ENCODE measurements at places on chromosomes 11 and 22. TPM values are rescaled to one million over a fixed set of nuclear protein-coding genes. Genes with fewer than 3 reads are reported as not detected.

Gene OR52I1
- 0.10 TPM for polyA plus RNA-seq

- DNase-seq, result no peak
Measured at GRCh38 chr11:34905666-34906065, 10.5 kb downstream of the APIP start.

- no peak for DNase-seq
Measured at GRCh38 chr22:43237280-43237679, 50.3 kb upstream of the TTLL12 start.

Gene ST14
- 22.3 TPM for polyA plus RNA-seq

GRCh38 chr11:122523846-122524805, 131.4 kb upstream of the UBASH3B start:
- DNase-seq, result peak; percentile 33

GRCh38 chr11:116294630-116295029, 478.2 kb downstream of the BUD13 start:
- DNase-seq, result no peak

DNA sequence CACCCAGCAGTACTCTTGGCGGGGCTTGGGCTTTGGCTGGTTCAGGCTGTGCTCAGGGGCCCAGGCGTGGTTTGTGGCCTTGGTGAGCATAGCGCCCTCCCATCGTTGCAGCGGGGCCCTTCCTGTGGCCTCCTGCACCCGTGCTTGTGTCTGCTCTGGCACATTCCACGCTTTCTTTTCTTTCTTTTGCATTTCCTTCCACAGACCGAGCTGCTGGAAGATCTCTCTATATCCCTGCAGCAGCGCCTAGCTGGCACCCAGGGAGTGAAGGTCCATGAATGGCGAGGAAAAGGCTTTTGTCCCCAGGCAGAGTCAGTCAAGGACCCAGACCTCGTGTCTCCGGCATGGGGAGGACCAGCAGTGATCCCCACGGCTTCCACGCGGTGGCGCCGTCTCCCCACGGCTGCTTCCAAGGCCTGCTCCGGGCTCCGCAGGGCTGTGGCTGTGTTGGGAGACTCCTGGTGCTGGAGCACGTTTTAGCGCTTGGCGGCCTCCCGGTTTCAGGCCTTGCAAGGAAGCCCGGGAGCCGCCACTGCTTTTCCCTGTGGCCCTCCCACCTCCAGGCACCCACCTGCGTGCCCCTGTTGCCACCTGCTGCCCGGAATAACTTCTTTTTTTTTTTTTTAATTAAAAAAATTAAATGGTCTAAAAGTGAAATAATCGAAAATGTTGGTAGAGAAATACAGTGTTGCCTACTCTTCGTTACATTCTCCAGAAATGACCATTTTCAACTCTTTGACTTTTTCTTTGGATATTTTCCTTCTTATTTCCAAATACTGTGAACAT, 28.5 kb downstream of the GLB1L2 start:
- DNase-seq, result peak; percentile 62

Gene INS
- not detected for polyA plus RNA-seq

Gene OR2AG2
- 0.09 TPM for polyA plus RNA-seq

Gene APLNR
- polyA plus RNA-seq, result 174 TPM

- no peak for DNase-seq
Measured at GRCh38 chr11:128497776-128498095, 89.6 kb downstream of the ETS1 start.

- DNase-seq, result no peak
Measured at GRCh38 chr11:60767388-60767811, 10.7 kb downstream of the MS4A15 start.

GRCh38 chr22:46203601-46203980, 46.5 kb downstream of the CDPF1 start:
- no peak for DNase-seq

Gene KCNQ1OT1
- polyA plus RNA-seq, result 3.1 TPM

DNA sequence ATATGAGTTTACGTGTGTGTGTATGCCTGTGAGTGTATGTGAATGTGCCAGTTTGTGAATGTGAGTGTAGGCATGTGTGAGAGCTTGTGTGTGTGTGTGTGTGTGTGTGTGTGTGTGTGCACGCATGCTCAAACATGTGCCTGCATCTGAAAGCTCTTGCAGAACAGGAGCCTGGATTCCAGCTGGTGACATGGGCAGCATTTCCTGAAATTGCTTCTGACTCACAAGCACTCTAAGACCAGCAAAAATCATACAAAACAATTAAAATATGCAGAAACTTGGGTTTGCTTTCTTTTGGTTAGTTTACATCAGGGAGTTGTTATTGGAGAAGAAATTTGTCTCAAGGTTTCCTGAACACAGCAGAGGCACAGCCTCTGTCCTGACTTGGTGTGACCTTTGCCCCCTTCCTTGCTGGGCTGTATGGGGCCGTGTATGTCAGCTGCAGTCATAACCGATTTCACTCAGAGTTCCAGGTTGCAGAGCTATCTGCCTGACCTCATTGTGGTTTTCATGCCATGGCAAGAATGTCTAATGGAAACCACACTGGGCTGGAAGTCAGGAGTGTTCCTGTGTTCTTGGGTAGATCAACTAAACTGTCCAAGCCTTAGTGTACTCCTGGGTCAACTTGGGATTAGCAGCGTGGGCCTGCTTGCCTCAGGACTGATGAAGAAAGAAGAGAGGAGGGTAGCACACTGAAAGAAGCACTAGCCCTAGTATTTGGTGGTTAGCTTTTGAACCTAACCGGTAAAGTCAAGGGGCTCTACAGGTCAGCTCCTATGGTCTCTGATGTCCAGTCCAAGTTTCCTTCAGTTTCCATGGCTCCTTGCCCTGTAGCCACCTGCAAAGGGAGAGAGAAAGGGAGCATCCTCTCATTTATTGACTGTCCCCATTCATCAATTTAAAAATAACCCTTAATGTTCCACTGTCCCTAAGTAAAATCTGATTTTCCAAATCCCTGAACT, 143.7 kb downstream of the SNX19 start:
- no peak for DNase-seq

DNA sequence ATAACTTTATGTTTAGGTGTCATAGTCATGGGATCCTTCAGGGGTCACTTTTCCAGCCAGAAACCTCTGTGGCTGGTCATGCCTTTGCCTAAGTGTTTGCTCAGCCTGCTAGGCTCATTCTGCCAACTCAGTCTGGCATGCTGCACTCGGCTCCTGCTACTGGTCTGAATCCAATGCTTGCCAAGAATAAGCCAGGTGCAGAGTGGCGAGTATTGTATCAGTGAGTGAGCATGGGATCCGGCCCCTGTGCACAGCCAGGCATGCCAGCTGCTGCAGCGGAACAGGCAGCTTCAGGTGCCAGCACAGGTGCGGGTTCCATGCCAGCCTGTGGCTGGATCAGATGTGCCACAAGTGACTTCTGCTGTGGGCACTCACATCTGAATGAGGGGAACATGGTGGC, 1269.3 kb upstream of the CNTN5 start:
- no peak for DNase-seq

DNA sequence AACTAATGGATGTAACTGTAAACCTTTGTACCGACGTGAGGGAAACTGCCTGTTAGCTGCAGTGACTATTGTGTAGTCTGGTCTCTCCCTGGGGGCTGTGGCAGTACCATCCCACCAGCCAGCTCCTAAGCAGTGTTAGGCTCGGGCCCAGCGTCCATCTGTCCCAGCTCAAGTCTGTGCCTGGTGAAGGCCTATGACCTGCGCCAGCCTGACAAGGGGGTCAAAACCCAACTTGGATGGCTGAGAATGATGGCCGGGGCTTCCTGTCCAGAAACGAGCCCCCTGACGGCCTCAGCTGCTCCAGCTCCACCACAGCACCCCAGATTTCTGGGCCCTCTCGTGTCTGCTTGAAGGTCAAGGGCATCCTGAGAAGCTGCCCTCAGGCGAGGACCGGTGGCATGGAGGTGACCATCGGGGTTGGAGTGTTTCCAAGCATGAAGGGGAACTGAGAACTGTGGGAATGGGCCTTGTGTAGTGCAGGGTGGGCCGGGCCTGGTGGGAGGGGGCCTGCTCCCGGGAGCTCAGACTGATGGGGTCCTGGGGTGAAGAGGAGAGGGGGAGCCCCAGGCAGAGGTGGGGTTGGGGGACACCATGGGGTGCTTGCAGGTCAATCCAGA, 14.3 kb upstream of the SPI1 start:
- no peak for DNase-seq

Gene MYBPC3
- not detected for polyA plus RNA-seq

Gene SMIM35
- 0.27 TPM for polyA plus RNA-seq

- DNase-seq, result no peak
Measured at GRCh38 chr11:130617001-130617400, 168.6 kb downstream of the ADAMTS15 start.

Gene HIC2
- 5.6 TPM for polyA plus RNA-seq

GRCh38 chr22:32476281-32477195, 1.9 kb downstream of the FBXO7 start:
- no peak for DNase-seq

Gene ALDH3B2
- 1.2 TPM for polyA plus RNA-seq

Gene MFNG
- 25.9 TPM for polyA plus RNA-seq

DNA sequence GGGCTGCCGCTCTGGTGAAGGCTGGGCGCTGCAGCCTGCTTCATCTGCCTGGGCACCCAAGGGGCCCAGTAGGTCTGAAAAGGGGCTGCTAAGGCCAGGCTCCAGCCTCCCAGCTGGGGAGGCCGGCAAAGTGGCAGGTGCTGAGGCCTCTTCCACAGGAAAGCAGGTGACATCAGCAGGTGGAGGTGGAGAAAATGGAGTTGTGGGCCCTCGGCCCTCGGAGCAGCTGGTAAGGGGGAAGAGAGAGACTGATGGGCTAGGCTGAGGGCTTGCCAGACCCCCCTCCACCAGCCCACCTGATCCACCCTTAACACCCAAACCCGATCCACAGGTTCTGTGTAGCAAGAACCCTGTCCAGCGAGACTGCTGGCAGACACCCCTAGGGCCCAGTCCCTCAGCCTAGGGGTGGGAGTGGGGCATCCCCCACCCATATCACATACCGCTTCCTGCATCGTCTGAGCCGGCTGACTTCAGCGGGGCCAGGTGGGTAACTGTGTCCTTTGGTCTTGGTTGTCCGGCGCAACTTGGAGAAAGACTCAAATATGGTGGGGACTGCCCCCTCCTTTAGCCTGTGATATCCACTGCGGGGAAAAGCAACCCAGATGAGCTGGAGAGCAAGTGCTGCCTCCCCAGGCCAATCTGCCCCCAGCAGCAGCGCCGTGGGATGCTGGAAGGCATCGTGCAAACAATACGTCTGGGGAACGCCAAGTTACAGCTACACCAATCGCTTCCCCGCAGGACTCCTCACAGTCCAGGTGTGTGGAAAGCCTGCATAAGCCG, 1.5 kb downstream of the THAP7 start:
- DNase-seq, result no peak

Gene CBLIF
- polyA plus RNA-seq, result not detected

GRCh38 chr22:39580006-39580441, 9.5 kb downstream of the CACNA1I start:
- no peak for DNase-seq

DNA sequence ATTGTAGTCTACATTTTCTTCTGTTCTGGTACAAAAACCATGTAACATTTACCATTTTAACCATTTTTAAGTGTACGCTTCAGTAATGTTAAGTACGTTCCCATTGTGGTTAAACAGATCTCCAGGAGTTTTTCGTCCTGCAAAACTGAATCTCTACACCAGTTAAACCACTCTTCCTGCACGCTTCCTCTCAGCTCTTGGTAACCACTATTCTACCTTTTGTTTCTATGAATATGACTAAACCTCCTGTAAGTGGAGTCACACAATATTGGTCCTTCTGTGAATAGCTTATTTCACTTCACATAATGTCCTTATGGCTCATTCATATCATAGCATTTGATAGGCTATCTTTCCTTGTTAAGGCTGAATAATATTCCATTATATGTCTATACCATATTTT, 7.1 kb upstream of the EXT2 start:
- DNase-seq, result no peak

DNA sequence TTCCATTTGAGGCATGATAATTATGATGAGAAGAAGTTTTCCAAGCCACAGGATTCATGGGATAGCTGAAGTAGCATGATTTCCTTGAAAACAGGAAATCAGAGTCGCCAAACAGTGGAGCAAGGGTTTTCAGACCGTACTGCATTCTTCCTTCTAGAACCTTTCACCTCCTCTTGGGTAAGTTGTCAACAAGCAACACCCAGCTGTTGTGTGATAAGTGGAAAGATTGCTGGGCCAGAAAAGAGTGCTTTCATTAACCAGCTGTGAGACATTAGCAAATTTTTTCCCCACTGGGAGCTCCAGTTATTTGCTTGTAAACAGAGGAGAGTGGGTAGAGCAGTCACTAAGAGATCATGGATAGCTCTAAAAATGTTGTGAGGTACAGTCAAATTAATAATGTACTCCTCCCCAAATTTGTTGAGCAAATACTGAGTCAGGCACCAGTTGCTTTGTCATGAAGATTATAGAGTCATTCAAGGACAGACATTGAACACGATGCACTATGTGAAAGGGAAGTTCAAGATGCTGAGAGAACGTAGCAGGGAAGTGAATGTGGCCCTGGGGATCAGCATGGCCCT, 11.7 kb upstream of the MPEG1 start:
- peak; percentile 59 for DNase-seq

DNA sequence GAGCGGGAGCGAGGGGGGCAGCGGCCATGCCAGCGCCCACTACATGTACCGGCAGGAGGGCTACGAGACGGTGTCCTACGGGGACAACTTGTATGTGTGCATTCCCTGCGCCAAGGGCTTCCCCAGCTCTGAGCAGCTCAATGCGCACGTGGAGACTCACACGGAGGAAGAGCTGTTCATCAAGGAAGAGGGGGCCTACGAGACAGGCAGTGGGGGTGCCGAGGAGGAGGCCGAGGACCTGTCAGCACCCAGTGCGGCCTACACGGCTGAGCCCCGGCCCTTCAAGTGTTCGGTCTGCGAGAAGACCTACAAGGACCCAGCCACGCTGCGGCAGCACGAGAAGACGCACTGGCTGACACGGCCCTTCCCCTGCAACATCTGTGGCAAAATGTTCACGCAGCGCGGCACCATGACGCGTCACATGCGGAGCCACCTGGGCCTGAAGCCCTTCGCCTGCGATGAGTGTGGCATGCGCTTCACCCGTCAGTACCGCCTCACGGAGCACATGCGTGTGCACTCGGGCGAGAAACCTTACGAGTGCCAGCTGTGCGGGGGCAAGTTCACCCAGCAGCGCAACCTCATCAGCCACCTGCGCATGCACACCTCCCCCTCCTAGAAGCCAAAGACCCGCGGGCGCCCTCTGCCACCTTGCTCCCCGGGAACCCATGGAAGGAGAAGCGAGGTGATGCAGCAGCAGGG, 20.9 kb upstream of the TMEM191C start:
- DNase-seq, result no peak

DNA sequence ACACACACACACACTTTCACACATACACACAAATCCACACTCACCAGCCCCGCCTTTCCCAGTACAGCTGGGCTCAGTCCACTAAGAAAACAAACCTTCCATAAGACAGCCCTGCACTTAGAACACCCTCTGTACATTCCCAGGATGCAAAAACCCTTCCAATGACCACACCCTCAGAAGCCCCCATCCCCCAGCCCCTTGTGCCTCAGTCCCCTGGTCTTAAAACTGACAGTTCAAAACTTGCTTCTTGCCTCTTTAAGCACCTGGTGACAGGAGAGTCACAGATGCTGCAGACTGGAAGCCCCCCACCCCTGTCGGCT, 23.0 kb downstream of the APLNR start:
- DNase-seq, result no peak
